ENCODE measurements at places on chromosomes 16 and 17.

- no peak for DNase-seq
Measured at GRCh38 chr17:65231662-65232335, 94.6 kb downstream of the RGS9 start.

DNA sequence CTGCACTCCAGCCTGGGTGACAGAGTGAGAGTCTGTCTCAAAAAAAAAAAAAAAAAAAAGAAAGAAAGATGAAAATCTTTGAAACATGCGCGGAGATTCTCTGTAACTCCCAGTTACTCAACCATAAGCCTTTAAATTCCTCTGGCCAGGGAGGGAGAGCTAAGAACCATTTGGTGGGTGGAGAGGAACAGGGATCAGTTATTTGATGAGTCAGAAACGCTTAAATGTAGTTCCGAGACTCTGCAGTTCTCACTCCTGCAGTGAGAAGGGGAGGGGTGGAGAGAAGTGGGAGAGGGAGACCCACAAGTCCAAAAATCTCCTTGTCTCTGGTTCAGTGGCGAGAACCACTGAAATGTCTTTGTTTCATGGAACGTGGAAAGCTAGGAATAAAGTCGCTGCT, 266.7 kb downstream of the SOX9 start:
- DNase-seq: no peak

GRCh38 chr16:88472637-88473205, 19.6 kb downstream of the ZFPM1 start:
- no peak for DNase-seq

- DNase-seq: no peak
Measured at GRCh38 chr17:70327723-70328122, 158.4 kb downstream of the KCNJ2 start.

DNA sequence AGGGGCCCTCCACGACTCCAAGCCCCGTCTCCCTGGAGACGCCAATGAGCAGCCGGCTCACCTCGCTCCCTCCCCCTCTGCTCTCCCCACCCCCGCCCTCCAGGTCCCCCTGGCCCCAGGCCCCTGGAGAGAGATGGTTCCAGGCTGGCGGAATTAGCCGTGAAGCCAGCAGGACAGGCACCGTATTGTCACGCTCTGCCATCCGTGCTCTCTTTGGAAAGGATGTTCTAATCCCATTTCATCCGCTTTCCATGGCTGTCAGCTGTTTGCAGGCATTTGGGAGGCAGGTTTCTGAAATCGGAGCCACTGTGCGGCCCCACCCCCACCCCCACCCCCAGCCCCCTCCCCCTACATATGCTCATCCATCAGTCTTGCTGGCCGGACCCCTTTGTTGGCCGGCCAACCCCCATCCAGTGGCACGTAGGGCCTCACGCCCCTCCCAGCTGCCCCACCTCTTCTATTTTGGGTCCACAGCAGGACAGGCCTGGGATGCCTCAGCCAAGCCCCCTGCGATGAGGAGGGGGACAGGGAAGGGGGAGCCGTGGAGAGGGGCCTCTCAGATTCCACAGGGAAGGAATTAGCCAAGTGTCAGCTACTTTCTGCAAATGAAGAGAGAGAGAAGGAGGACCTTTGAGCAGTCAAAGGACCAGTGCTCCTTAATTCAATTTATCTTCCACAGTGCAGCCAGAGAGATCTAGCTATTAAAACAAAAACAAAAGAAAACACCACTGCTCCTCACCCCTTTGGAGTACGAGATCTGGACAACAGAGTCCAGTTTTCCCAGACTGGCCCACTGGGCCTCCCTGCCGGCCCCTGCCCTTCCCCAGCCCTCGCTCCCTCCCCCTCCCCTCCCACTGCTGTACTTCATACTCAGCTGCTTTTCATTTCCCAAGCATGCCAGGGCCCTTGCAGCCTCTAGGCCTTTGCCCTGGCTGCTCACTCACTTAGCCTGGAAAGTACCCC, 30.7 kb downstream of the SDK2 start:
- DNase-seq: no peak

DNA sequence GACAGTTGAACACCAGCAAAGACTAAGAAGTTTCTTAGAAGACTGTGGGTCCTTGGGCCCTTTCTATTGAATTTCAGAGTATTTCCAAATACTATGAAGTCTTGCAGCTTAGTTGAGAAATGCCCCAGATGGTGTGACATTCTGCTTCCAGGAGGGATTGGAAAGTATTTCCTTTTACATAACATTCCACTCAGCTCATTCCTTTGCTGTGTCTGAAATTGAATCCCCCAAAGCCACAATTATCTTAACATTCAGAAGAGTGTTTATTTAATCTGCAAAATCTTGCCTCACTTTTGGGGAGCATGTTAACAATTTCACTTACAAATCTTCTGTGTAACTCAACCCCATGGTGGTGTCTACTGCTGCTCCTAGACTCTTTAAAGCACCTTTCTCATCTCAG, 307.7 kb downstream of the WWOX start:
- DNase-seq: no peak

- no peak for DNase-seq
Measured at GRCh38 chr16:57525761-57526160, 10.6 kb downstream of the CCDC102A start.

DNA sequence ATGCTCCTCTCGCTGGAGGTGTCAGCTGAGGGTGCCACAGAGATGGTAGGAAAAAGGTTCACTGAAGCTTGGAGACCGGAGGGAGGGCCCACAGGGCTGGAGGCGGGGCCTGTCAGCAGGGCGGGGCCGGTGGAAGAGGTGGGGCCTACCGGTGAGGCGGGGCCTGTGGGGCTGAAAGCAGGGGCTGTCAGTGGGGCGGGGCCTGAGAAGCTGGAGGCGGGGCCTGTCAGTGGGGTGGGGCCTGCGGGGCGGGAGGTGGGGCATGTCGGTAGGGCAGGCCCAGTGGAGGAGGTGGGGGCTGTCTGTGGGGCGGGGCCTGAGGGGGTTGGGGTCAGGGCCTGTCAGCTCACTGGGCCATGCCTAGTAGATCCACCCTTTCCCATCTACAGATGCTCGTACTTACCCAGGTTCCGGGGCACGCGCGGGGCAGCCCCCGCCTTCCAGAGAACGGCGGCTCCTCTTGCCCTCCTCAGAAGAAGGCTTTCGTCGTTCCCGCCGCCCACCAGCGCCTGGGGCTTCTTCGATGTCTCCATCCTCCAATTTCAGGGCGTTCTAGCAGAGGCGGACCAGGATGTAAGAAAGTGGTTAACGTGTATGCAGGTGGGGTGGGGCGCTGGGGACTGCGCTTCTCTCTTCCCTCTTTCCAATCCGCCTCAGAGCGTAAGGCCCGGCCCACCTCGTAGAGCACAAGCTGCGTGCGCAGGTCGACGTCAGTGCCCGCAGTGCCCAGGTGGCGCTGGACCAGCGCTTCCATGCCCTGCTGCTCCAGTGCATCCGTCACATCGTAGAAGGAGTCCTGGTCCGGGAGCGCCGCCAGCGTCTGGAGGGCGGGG, 9.8 kb downstream of the TMEM208 start:
- DNase-seq: no peak

- DNase-seq: no peak
Measured at GRCh38 chr17:38994026-38994425, 26.8 kb upstream of the FBXO47 start.

DNA sequence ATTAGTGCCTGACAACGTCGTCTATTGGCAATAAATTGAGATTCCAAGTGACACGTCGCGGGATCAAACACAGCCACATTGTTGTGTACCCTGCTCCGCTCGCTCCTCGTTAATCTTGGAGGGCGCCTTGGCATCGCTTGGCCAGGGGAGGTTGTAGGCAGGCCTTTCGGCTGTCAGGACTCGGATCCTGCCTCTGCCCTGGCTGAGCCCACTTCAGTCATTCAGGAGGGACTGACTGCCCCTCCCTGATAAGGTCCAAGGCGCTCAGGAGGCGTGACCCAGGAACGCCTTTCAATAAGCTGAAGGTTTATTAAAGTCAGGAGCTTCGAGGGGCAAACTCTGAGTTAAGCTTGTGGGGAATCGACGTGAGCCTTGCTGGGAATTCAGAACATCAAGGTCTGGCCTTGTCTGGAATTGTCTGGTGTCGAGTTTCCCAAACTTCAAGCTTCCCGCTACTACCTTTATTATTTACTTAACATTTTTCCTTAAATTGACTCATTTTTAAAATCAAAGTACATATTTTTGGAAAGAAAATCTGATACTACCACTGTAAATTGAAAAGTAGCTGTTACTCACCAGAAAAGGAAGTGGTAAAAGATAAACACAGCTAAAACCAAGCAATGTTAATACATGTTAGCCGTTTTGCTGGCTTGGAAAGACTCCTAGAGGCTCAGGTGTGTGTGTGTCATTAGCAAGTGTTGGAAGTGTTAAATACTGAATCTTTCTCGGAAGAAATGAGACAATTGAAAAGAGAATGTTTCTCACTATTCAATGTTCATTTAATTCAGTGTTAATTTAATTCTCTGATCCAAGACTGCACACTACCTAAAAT, 5.3 kb upstream of the IRX3 start:
- no peak for DNase-seq

DNA sequence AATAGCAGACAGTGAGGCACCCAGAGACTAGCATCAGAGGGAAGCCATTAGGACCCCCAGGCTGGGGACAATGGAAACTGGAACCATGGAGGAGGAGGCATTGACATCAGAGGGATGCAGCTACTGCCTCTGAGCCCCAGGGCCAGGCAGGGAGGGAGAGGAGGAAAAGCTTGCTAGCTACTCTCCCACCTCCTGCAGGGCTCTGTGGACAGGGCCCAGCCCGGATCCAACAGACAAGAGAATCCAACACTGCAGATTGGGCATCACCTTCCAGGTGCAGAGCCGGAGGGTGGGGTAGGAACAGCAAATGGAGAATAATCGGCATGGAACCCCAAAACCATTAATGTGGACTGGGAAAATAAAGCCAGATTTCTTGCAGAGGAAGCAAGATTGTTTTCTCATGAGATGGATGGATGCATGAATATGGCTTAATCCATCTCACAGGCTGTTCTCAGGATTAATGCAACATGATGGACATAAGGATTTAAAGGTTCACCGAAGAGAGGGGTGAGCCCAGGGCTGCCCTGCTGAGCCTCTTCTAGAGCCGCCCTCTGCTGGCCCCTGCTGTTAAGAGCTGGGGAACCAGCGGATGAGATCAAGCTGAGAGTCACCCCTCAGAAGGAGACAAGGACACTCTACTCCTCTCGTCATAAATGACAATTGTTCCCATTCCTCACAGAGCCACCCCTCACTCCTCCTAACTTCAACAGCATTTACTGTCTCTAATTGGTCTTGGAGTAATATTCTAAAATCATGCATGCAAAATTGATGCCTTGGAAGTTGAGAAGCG, 48.8 kb downstream of the DNAH3 start:
- DNase-seq: no peak

- DNase-seq: no peak
Measured at GRCh38 chr16:71610447-71610846, 15.5 kb upstream of the MARVELD3 start.

DNA sequence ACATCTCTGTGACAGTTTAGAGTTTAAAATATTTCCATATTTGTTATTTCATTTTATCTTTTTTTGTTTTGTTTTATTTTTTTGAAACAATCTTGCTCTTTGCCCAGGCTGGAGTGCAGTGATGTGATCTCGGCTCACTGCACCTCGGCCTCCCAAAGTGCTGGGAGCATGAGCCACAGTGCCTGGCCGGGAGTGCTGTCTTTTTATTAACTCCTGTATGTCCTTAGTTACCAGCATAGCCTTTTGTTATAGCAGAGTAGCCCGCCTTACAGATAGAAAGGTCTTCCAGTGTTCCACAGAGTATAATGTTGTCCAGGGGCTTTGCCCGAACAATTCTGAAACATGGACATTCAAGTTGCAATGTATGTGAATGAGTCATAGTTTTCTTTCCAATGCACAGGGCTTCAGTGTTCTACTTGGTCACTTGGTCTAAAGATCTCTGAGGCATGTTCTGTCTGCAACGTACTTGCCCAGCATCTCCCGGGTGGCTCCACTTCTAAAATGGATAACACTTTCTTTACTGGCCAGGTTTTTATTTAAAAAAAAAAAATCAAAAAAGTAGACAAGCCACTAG, 125.6 kb downstream of the KCNJ18 start:
- no peak for DNase-seq

GRCh38 chr16:73154063-73154870, 106.3 kb upstream of the ZFHX3 start:
- peak; percentile 22 for DNase-seq

GRCh38 chr17:8480011-8480976, 44.6 kb downstream of the NDEL1 start:
- no peak for DNase-seq

GRCh38 chr17:28841901-28842281, 699 bp downstream of the FAM222B start:
- no peak for DNase-seq

GRCh38 chr16:52912565-52913173, 140.0 kb downstream of the CHD9NB start:
- DNase-seq: peak; percentile 76

DNA sequence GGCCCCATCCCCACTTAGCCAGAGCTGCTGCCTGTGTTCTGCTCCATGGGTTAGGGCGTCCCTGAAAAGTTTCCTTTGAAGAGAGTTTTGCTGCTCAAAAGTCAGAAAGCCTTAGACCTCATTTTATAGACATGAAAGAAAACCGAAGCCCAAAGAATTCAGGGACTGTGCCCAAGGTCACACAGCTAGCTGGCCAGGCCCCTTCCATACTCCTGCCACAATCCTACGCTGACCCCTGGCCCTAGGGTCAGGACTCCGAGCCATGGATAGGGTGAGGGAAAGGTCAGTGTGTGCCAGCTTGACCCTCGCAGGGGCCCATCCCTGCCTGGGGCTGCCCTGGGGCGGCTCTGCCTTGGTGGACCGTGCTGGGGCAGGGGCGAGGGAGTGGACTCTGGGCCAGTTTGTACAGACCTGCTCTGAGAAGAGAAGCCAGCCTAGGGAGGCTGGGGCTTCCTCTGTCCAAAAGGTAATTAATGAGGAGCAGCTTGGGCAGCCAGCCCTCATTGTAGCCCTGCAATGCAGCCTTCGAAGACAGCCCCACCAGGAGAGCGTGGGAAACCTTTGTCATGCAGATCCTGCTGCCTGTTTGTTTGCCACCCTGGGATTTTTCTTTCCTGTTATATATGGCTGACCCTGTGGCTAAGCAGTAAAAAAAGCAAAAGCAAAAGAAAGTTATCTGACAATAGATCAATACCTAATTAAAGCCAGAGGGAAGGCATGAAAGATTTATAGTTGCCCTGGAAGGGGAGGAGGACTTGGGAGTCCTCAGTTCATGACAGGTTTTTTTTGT, 37.4 kb downstream of the RHBDL3 start:
- DNase-seq: no peak

GRCh38 chr16:20901436-20902112, 1.0 kb downstream of the LYRM1 start:
- DNase-seq: peak; percentile 16

- no peak for DNase-seq
Measured at GRCh38 chr16:9526791-9527190, 435.3 kb downstream of the HAPSTR1 start.

- DNase-seq: no peak
Measured at GRCh38 chr17:29948448-29949215, 7.2 kb downstream of the EFCAB5 start.

DNA sequence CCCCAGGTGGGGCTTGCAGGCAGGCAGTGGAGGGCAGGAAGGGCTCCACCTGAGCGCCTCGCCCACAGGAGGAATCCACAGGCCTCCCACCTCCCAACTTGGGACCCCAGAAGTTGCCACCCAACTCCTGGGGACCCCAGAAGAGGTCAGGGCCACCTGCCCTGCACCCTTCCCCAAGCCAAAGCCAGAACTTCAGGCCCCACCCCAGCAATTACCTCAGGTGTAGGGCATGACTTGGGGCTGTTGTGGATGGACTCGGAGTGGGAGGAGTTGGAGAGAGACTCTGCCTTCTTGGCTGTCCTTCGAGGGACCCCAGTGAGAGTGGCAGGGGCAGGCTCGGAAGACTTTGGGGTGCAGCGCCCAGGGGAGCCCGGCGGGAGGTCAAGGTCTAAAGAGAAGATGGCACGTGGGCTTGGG, 10.5 kb downstream of the TSPOAP1 start:
- no peak for DNase-seq

- no peak for DNase-seq
Measured at GRCh38 chr17:40373324-40373723, 8.8 kb upstream of the GJD3 start.

Measured in posterior cingulate gyrus (tissue), 11 donors.